ENCODE measurements at places on chromosomes 6 and 20. TPM values are rescaled to one million over a fixed set of nuclear protein-coding genes. Genes with fewer than 3 reads are reported as not detected.

Gene UST
- total RNA-seq: 0.49 TPM

Gene WFDC5
- not detected for total RNA-seq

Gene CFAP61
- total RNA-seq: not detected

Gene DSP
- total RNA-seq: 0.14 TPM

Gene NOTCH4
- total RNA-seq: 0.70 TPM

Gene CYP24A1
- not detected for total RNA-seq

Gene MTFR2
- 32.0 TPM for total RNA-seq

Gene IPCEF1
- total RNA-seq: 8.8 TPM

Gene COL11A2
- total RNA-seq: 1.8 TPM
